ENCODE measurements at places on chromosomes 16 and 17.

DNA sequence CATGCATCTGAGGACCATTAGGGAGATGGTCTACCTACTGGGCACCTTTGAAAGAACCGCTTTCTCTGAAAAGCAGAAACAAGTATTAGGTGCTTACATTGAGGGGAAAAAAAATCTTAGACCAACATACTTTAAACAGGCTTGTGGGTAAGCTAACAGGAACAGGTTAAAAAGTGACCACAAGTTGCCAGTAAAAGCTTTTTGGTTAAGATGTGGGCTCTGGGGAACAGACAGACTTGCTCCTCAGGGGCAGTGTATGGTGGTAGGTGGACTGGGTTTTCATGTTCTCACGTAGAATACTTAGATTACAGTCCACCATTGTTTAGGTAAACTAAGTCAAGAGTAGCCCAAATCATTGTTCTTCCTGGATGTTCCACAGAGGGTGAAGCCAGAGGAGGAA, 41.2 kb downstream of the REXO5 start:
- DNase-seq, result no peak

GRCh38 chr16:87795336-87795735, 29.6 kb upstream of the KLHDC4 start:
- DNase-seq, result no peak

DNA sequence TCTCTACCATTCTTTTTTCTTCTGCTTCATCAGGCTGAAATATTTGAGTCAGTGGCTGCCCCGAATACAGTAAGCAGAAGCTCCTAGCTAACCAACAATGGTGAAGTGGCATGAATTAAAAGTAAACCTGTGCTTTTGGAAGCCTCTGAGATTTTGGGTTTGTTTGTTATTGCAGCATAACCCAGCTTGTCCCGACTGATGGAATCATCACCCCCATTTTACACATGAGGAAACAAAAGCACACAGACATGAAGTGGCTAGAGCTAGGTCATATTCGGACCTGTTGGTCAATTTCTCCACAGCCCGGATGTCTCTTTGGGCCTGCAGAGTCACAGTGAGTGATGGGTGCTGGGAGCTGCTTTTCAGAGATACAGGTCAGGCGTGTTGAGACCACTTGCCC, 39.4 kb downstream of the IRX5 start:
- DNase-seq, result no peak

- no peak for DNase-seq
Observed at GRCh38 chr17:18028114-18028951, 10.6 kb downstream of the ATPAF2 start.

DNA sequence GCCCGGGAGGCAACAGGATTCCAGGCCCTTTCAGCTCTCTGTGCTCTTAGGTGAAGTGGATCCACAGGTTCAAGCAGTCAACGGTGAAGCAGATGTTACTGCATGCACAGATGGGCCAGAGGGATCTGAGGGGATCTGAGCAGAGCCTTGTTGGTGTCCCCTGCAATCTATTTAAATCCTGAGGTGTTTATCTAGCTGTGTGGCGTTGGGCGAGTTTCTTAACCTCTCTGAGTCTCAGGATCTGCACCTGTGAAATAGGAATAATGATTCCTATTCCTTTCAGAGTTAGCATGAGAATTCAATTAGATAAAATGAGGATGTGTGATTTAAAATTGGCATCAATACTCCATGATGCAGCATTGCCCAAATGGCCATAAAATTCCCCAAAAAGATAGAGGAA, 237.3 kb upstream of the CDH5 start:
- no peak for DNase-seq

GRCh38 chr17:55224746-55225145, 40.0 kb upstream of the HLF start:
- DNase-seq, result no peak

DNA sequence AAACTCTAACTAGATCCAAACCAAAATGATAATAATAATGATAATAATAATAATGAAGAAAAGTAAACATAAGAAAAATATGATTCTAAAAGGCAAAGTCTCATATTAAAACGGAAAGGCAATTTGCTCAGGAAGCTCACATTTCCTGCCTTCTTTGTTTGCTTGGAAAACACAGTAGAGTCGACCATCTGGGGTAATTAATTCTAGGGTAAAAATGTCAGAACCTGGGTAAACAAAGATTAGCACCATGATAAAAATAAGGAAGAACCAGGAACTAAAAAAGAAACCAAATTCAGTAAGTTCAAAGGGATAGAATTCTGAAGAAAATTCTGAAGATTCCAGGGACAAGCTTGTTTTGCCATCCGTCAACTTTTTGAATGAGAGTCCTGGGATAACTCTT, 16.2 kb downstream of the KRABD2 start:
- DNase-seq, result no peak

DNA sequence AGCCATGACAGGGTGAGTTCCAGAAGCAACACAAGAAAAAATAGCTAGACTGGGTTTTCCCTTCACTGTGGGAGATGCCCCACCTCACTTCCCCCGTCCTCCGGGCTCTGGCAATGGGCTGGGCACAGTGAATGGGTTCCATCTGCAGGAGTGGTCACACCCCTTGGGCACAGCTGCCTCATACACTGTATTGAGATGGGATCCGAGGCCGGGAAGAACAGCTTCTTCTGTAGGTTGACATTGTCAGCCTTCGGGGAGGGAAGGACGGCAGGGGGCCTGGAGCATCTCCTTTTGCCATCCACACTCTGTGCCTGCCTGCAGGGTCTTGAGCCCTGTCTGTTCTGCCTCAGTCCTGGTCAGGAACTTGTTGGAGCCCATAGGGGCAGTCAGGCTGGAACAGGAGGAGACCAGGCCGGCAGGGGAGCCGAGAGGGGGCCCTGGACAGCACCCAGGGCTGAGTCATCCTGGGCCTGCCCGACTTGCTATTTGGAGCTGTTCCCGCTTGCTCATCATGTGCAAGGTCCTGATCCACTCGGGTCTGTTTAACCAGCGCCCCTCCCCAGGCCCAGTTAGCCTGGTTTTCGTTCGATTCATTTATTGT, 286.7 kb downstream of the SEC14L1 start:
- peak; percentile 86 for DNase-seq

DNA sequence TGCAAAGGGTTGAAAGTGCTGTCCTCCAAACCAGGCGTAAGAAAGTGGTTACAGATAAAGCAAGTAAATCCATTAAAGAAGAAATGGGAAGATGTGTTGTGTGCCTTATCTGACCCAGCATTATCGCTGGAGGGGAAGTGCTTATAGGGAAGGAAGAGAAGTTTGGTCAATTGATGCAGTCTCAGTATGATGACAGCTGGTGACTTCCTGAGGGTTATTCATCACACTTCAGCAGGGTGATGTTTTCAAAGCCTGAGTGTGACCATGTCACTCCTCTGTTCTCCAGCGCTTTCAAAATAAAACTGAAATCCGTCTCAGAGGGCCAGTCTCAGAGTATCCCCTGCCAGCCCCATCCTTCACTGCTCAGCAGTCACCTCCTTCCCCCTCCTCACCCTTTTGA, 505.4 kb upstream of the RBFOX1 start:
- no peak for DNase-seq

- no peak for DNase-seq
Observed at GRCh38 chr16:83681381-83681956, 126.3 kb upstream of the HSBP1 start.

- no peak for DNase-seq
Observed at GRCh38 chr17:48647963-48648245, 21.7 kb upstream of the HOXB9 start.

DNA sequence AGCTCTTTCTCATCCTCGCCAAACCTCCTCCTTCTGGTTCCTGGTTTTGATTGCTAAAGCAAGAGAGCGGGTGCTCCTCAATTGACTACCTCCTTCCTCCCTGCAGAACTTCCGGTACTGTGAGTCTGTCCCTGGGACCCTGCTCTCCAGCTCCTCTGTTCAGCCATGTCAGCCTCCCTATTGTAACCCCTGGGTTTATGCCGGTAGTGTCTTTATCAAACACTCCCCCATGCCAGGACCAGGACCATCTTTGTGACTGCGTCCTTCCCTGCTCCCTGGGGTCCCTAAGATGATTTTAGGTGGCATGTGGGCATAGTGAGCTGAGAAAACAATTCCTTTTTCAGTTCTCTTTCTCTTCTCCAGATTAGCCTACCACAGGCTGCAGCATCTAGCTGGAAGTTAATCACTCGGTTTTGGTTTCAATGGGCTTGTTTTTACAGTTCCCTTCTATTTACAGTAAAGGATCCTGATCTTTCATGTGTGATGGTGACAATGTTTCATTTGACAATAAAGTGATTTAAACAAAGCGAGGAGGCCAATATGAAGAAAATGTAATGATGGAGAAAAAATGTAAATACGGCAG, 27.7 kb upstream of the IL21R start:
- DNase-seq, result no peak

DNA sequence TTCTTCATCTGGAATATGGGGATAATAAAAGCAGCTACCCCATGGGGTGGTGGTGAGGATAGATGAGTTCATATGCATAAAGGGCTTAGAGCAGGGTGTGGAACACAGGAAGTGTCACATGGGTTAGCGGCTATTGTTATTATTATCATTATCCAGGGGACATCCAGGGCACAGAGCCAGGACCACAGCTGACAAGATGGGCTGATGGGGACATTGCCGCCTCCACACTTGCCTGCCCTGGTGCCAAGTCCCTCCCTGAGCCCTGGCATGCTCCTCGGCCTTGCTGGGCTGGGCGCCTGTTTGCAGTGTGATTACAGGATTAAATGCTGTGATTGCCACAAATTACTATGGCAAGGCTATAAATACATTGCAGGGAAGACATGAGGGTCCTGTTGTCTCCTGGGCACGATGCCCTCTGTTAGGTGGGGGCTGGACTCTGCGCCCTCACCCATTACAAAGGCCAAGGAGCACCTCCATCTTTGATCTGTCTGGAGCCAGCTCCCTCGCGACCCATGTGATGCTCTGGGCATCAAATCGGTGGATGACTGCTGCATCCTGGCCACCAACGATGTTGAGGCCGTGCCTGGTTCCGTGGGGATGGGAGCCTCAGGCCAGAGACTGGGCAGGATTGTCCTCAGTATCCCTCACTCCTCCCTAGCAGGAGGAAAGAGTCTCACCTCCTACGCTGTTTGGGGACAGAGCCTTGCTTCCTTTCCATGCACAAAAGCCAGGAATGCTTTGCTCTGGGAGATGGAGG, 43.2 kb downstream of the PIMREG start:
- no peak for DNase-seq

- DNase-seq, result no peak
Observed at GRCh38 chr16:13391337-13391736, 489.9 kb downstream of the SHISA9 start.

GRCh38 chr16:9016824-9017223, 53.1 kb upstream of the USP7 start:
- no peak for DNase-seq

- no peak for DNase-seq
Observed at GRCh38 chr16:57301126-57301817, 16.8 kb upstream of the PLLP start.

GRCh38 chr16:88957887-88958577, 19.0 kb downstream of the CBFA2T3 start:
- no peak for DNase-seq

Data from fibroblast of the aortic adventitia (primary cell).